ENCODE measurements at places on chromosomes 11 and 22. TPM values are rescaled to one million over a fixed set of nuclear protein-coding genes. Genes with fewer than 3 reads are reported as not detected.

Gene SAA4
- not detected for total RNA-seq

Gene RCOR2
- total RNA-seq: 51.4 TPM

Gene B3GAT3
- 46.3 TPM for total RNA-seq

Gene TIRAP
- total RNA-seq: 9.2 TPM

Gene C11orf91
- total RNA-seq: not detected

Gene TEF
- 7.9 TPM for total RNA-seq

Gene PNPLA5
- 0.68 TPM for total RNA-seq

- peak; percentile 53 for DNase-seq
Measured at GRCh38 chr11:106156290-106156937, 79.0 kb downstream of the AASDHPPT start.

DNA sequence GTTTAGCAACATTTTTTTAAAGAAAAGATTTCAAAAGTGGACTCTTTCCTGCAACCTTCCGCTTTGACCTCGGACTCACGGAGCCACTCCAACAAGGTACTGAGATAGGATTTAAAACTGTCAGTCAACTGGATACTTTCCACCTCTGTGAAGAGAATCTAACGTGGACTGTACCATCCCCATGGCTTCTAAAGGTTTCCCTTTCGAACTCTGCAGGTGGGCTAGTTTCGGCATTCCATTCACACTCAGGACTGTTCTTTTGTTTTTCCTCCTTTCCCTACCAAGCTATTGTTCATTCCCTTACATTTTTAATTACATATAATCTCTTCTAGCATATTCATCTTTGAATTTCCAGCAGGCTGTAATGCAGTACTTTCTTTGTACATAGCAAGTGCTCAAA is 88.5 kb upstream of the AKIP1 start:
- DNase-seq: peak; percentile 73

GRCh38 chr11:19680829-19681368 is 31.7 kb upstream of the NAV2 start:
- DNase-seq: no peak

GRCh38 chr11:76205252-76206076 is 838 bp downstream of the WNT11 start:
- DNase-seq: peak; percentile 69

DNA sequence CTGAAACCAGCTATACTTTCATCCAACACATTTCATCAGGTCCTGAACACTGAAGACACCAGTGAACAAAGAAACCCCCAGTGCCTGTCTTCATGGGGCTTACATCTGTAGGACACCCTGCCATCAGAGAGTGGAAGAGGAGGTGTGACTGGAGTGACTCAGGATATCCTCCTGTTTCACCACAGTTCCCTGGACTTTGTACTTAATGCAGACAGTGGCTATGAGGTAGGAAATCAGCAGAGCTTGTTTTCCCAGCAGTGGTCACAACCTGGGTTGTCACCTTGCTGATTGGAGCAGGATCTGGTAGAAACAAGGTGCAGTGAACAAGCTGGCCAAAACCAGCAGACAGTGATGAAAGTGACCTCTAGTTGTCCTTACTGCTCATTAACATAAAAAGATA is 128.8 kb downstream of the KIRREL3 start:
- DNase-seq: no peak

- no peak for DNase-seq
Measured at GRCh38 chr11:3022300-3022967, 30.3 kb upstream of the NAP1L4 start.

DNA sequence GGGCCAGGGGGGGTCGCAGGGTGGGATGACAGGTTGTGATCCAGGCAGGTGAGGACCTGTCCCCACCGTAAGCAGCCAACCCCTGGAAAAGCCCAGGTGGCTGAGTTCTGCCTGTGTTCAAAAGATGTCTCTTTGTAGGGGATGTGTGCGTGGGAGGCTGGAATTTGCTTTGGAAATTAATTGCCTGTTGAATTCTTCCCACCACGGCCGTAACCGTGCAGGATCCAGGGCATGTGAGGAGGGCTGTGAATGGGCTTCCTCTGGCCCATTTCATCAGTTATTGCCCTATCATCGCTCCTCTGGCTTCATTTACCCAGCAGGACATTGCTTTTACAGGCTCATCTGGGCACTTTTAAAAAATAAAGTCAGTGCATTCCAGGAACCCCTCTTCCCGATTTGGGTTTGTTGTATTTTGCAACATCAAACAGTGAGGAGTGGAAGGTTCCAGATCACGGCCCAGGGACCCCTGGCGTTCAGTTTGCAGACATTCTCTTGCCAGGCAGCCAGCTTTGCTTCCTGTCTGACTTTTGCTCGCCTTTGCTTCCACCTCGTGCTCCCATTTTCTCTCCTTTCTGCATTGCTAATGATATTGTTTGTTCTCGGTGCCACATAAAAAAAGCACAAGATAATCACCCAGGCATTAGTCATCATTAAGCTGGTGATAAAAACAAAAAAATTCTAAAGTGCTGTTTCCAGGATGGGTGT is 1306.6 kb downstream of the BRD1 start:
- DNase-seq: no peak

DNA sequence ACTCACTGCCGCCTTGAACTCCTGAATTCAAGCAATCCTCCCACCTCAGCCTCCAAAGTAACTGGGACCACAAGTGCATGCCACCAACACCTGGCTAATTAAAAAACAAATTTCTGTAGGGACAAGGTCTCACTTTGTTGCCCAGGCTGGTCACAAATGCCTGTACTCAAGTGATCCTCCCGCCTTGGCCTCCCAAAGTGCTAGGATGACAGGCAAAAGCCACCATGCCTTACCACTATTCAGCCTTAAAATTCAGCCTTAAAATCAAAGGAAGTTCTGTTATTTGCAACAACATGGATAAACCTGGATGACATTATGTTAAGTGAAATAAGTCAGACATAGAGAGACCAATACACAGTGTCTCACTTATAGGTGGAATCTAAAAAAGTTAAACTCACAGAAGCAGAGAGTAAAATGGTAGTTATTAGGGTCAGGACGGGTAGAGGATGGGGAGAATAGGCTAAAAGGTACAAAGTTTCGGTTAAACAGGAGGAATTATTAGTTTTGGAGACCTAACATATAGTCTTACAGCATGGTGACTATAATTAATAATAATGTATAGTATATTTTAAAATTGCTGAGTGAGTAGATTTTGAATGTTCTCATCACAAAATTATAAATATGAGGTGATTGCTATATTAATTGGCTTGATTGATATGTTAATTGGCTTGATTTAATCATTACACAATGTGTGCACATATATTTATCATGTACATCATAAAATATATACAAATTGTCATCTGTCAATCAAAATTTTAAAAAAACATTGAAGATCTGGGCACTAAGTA is 6.2 kb upstream of the ZNF280A start:
- DNase-seq: no peak

GRCh38 chr11:124533626-124534025 is 9.8 kb downstream of the OR8B12 start:
- DNase-seq: peak; percentile 45

DNA sequence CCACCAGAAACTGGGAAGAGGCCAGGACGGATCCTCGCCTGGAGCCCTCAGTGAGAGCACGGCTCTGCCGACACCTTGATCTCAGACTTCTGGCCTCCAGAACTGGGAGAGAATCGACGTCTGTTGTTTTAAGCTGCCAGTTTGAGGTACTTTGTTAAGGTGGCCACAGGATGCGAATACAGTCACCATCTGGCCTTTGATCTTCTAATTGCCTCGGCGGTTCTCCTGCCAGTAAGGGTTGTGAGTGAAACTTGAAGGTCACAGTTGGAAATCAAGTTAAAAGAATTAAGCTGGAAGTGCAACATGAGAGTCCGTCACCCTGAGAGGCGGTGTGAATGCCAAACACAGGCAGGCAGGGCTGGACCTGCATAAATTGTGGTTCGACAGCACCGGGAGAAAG is 27.9 kb downstream of the PARVB start:
- DNase-seq: peak; percentile 71

GRCh38 chr22:18075720-18076497 is 1.9 kb upstream of the PEX26 start:
- DNase-seq: peak; percentile 78

DNA sequence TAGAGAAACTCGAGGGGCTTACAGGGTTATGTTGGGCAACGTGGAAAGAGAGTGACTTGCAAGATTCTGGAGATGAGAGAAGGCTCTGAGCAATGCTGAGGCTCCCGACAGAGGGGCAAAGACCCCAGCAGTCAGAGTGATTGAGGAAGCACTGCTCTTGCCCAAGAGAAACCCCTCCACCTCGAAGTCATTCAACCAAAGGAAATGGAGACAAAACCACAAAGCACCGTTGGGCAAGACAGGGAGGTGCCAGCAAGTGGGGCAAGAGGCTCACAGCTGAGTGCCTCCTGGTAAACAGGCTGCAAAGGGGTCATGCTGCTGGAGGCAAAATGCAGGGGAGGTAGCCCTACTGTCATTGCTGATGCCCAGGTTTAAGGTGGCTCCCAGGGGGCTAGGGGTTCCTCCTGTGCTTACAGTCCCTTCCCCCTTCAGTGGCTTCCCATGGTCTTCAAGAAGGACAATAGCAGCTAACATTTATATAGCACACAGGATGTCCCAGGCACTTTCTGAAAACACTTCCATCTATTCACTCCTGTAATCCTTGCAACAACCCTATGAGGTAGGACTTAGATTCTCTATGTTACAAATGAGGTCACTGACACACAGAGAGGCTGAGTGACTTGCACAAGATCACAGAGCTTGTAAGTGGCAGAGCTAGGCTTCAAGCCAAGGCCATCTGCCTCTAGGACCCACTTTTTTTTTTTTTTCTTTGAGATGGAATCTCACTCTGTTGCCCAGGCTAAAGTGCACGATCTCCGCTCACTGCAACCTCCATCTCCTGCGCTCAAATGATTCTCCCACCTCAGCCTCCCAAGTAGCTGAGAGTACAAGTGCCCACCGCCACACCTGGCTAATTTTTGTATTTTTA is 18.1 kb upstream of the MYH9 start:
- DNase-seq: no peak

GRCh38 chr22:46102752-46103151 is 47.6 kb upstream of the PPARA start:
- peak; percentile 66 for DNase-seq

DNA sequence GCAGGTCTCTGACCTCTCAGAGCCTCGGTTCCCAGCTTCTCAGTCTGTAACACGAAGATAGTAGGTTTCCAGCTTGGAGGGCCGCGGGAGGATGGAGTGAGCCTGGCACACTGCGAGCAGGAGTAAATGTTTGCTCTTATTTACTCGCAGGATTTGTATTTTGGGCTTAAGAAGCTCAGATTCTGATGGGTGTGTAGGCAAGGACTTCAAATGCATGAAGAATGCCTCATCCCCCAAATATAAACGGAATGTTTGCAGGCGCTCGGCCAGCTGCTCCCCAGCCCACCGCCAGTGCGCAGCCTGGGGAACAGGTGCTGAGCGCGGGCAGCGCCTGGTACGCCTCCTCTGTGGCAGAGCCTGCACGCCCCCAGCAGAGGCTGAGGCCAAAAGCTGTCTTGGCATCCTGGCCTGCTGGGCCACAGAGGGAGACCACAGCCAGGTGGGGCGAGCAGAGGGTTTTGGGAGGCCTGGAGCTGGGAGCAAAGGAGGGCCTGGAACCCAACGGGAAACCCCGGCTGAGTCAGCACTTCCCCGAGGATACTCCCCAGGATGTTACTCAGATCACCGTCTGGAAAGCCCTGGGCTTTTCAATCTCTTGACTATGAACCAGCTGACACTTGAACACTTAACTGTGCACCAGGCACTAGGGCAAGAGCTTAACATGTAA is 9.4 kb downstream of the EHD1 start:
- no peak for DNase-seq

- DNase-seq: no peak
Measured at GRCh38 chr11:114366331-114367243, 33.7 kb downstream of the C11orf71 start.

Measured in endodermal cell (in vitro differentiated cells).